ENCODE measurements at places on chromosomes 2 and 18. TPM values are rescaled to one million over a fixed set of nuclear protein-coding genes. Genes with fewer than 3 reads are reported as not detected.

MAP3K2 gene
- 65.2 TPM for total RNA-seq

- no peaks in the 10 kb centered on the region for H3K27me3 ChIP-seq
- peaks cover 8% of the 10 kb centered on the region for H3K36me3 ChIP-seq
- DNase-seq = no peak
- peaks cover 4% of the 10 kb centered on the region for H3K4me1 ChIP-seq
- H3K27ac ChIP-seq = no peak overlapping the region
Observed at GRCh38 chr2:23828986-23829385, 97.9 kb downstream of the ATAD2B start.

OSR1 gene
- total RNA-seq = not detected

FMNL2 gene
- 0.42 TPM for total RNA-seq

DNA sequence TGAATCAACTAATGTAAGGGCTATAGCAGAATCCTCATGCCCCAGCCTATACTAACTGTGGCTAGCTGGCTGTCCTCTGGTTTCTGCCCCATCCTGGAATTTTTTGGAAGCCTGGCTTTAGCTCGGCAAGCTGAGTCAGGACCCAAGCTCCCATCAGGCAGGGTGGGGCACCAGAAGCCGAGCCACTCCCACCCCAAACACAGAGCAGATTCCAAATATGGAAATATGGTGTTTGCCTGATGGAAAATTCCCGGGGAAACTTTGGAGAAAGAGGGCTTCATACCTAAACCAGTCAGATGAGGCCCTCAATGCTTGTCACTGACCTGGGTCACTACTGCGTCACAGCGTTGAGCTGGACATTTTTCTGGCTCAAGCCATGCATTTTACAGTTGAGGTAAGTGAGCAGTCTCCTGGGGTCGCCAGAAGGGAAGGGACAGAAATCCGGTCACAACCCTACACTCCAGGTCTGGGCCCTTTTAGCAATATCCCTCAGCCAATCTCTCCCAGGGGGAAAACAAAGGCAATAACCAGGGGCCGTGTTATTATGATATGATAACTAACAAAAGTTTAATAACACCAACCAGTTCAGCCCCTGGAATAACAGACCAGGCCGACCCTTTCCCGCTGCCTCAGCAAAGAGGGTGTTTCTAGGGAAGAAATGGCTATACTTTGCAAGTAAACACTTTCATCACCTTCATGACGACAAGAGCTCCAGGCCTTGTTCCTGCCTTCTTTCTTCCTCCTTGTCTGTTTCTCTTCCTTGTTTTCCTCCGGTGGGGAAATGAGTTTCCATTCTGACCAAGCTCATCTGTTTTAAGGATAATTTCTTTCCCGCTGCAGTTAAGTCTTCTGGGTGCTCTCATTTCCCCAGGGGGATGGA, 37.7 kb downstream of the PSD4 start:
- no peak overlapping the region for H3K4me3 ChIP-seq
- DNase-seq = no peak
- no peaks in the 10 kb centered on the region for H3K27me3 ChIP-seq
- no peak overlapping the region for H3K27ac ChIP-seq
- H3K4me1 ChIP-seq = peaks cover 22% of the 10 kb centered on the region

HNRNPLL gene
- total RNA-seq = 50.5 TPM

EPB41L3 gene
- 3.4 TPM for total RNA-seq

AQP12A gene
- total RNA-seq = not detected

CYBRD1 gene
- 1.1 TPM for total RNA-seq

DNA sequence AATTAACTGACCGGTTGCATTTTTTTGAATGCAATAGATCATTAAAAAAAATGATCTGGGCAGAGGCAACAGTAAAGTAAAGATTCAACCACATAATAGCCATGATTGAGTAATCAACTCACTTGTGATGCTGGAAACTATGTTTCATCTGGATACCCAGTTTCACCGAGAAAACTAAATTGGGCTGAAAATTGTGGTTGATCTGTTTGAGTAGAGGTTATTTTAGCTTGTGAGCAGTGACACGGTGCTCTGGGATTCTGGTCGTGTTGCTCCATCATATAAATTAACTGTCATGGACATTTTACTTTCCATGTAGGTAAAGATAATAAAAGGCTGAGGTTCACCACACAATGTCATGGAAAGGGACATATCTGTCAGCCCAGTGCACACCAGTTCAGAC, 58.7 kb downstream of the CD226 start:
- H3K27ac ChIP-seq = peak overlapping the region; percentile 8
- H3K36me3 ChIP-seq = peaks cover 58% of the 10 kb centered on the region
- no peak overlapping the region for H3K4me3 ChIP-seq
- no peaks in the 10 kb centered on the region for H3K27me3 ChIP-seq
- H3K4me1 ChIP-seq = peaks cover 40% of the 10 kb centered on the region
- DNase-seq = no peak

DNA sequence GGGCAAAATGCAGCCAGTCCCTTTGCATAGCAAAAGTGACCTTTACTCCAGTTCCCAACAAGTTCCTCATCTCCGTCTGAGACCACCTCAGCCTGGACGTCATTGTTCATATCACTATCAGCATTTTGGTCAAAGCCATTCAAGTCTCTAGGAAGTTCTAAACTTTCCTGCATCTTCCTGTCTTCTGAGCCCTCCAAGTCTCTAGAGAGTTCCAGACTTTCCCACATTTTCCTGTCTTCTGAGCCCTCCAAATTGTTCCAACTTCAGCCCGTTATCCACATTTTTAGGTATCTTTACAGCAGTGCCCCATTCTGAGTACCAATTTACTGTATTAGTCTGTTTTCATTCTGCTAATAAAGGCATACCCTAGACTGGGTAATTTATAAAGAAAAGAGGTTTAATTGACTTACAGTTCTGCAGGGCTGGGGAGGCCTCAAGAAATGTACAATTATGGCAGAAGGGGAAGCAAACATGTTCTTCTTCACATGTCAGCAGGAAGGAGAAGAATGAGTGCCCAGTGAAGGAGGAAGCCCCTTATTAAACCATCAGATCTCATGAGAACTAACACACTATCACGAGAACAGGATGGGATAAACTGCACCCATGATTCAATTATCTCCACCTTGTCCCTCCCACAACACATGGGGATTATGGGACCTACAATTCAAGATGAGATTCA, 123.7 kb downstream of the MYCN start:
- H3K36me3 ChIP-seq = no peaks in the 10 kb centered on the region
- H3K4me3 ChIP-seq = no peak overlapping the region
- no peak for DNase-seq
- no peak overlapping the region for H3K27ac ChIP-seq

FAM161A gene
- total RNA-seq = 3.8 TPM

DTNA gene
- not detected for total RNA-seq

DNA sequence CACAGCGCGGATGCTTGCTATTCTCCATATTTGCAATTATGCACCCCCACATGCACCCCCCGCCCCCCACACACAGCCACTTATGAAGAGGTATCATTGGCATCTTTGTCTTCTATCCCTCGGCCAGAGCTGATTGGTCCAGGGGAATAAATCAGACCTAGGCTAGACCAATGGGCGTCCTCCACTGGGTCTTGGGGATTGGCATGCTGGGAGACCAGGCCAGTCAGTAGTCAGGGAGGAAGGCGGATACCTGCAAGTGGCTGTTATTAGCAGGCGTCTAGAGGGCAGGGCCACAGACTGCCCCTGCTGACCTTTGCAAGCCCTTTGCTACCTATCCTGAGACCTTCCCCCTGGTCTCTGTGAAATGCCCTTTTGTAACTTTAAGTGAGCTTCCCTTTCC, 30.0 kb downstream of the ATOH8 start:
- H3K4me1 ChIP-seq = peaks cover 7% of the 10 kb centered on the region
- no peak overlapping the region for H3K4me3 ChIP-seq
- H3K27me3 ChIP-seq = peaks cover 12% of the 10 kb centered on the region
- no peak for DNase-seq
- no peak overlapping the region for H3K27ac ChIP-seq

DNA sequence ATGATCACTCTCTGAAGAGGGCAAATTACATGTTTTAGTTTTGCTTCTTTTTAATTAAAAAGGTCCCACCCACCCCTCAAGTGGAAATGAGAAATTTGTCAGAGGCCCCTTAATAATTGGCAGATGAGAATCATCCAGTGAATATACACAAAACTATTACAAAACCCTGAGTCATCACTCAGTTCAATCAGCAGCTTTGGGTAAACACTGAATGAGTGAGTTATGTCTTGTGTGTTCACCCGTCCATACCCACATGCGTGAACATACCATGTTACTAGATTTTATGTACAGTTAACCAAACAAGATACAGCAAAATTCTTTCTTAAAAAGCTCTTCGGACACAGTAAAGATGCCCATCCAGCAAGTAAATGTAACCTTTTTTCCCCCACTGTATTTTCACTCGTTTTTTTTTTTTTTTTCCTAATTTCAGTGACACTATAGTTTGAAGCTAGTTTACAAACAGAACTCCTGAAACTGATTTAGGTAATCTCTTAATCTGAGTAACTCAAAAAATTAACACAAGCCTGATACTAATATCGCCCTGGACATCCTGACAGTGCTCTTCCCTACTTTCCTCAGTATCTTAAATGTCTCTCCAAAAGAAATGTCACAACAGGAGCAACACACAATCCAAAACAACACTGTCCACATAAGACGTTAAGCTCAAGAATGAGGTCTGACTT, 1.4 kb downstream of the PSME4 start:
- no peaks in the 10 kb centered on the region for H3K27me3 ChIP-seq
- H3K4me3 ChIP-seq = peak overlapping the region; percentile 88

UGT1A3 gene
- not detected for total RNA-seq

INPP5D gene
- 135 TPM for total RNA-seq

DNA sequence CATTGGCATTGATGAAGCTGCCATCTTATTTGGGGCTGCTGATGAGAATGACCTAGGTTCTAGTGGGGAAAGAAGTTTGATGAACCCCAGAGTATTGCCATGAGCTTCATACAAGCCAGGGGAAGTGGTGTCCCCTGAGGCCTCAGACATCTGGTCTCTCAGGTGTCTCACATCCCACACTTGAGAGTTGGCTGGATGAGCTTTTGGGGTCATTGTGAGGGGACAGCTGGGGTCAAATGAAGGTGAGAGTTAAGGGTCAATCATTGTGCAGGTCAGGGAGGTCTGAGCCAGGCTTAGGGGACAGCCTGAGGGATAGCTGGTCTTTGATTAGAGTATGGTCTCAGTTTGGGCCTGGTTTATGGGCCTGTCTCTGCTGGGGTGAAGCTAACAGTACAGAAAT, 336.5 kb downstream of the CYP26B1 start:
- no peak overlapping the region for H3K4me3 ChIP-seq
- peaks cover 5% of the 10 kb centered on the region for H3K27me3 ChIP-seq

GRCh38 chr2:73601780-73602179, 40.4 kb downstream of the NAT8 start:
- H3K27ac ChIP-seq = no peak overlapping the region
- H3K4me1 ChIP-seq = no peaks in the 10 kb centered on the region
- no peak for DNase-seq
- no peak overlapping the region for H3K4me3 ChIP-seq
- H3K27me3 ChIP-seq = no peaks in the 10 kb centered on the region

AGFG1 gene
- total RNA-seq = 59.2 TPM

TMEM150A gene
- 5.3 TPM for total RNA-seq

All from activated naive CD8-positive, alpha-beta T cell treated with anti-CD3 and anti-CD28 coated beads, Interleukin-2, amount 10 ng/mL, durations not matched to agents 7 days and 5 days (primary cell).